Spleen (tissue), 13 donors: ENCODE measurements at places on chromosomes 6 and 20.
A peak's percentile ranks its signal among the peaks of the same experiment; 100 is the strongest.

GRCh38 chr6:39962831-39963230 lies 28.6 kb upstream of the MOCS1 start:
- no peak for DNase-seq

DNA sequence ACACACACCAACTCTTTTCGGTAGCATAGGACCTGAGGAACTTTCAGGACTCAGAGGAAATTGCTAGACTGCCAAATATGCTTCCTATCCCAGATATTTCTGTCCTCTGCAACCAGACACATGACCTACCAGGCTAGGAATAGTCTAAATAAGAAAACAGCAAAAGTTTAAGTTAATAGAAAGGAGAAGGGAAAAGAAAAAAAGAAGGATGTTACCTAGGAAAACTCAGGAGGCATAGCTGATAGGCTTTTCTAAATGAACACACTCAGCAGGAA lies 74.6 kb downstream of the MAP3K5 start:
- DNase-seq: no peak

GRCh38 chr6:95819939-95820338 lies 195.8 kb upstream of the FUT9 start:
- peak; percentile 40 for DNase-seq

DNA sequence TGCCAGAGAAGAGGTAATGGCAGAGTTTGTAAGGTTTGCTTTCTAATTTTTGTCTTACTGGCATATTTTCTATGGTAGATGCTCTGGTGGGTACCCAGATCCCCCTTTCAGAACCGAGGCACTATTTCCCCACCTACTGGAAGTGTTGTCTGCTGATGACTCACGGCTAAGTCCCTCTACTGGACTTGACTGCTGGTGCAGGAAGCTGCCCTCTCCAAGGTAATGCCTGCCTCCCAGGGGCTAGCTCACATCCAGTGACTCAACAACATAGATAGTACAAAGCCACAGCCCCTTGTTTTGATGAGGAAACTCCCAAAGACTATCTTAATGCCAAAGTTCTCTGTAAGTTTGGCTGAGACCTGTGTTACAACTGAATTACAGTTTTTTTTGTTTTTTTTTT lies 285.4 kb upstream of the FLRT3 start:
- no peak for DNase-seq
